Neural progenitor cell (in vitro differentiated cells): ENCODE measurements at places on chromosomes 2 and 18.

- DNase-seq, result no peak
Measured at GRCh38 chr2:216426166-216426777, 14.0 kb downstream of the SMARCAL1 start.

DNA sequence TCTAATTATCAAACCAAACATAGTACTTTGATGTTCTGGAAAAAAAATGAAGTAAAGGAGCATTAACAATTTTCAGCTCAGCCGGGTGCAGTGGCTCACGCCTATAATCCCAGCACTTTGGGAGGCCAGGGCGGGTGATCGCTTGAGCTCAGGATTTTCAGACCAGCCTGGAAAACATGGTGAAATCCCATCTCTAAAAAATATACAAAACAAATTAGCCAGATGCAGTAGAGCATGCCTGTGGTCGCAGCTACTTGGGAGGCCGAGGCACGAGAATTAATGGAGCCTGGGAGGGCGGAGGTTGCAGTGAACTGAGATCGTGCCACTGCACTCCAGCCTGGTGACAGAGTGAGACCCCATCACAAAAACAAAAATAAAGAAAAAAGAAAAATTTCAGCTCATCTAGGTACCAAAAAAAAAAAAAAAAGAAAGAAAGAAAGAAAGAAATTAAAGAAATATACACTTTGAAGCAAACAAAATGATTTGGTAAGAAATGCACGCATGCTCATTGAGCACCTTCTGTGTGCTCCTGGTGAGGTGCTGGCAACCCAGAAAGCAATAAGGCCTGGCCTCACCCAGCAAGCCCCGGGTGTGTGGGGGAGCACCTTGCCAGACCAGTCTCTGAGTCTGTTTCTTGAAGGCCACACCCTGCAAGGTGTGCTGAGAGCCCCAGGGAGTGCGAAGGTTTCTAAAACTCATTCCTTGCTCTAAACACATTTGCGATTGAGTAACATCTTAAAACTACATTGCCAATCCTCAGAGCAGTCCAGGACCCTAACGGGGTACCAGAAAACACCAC is 133.5 kb downstream of the TFCP2L1 start:
- DNase-seq, result no peak

DNA sequence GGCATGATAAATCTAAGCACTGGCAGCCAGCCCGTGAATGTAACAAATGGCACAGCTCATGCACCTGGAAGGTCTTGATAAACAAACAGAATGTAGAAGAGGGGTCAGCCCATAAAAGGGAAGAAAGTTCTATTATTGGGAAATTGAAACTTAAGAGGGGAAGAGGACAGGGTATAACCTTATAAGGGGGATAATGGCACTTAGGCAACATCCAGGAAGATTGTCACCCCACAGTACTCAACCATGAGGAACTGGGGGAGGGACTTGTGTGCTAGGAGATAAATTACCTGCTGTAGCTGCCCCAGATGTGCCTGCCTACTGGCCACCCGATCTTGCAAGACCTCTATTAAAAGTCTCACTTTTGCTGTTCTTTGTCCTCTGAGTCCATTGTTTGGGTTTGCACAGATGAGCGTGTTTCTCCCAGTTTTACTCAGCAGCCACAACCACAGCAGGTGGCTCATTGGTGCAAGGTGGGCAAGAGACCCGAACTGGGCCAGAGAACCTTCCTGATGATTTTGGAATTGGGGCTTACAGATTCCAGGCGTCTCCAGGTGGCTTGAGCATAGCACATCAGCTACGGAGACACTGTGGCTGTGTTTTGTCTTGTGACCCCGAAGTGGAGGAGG is 79.0 kb upstream of the TAF1B start:
- no peak for DNase-seq

DNA sequence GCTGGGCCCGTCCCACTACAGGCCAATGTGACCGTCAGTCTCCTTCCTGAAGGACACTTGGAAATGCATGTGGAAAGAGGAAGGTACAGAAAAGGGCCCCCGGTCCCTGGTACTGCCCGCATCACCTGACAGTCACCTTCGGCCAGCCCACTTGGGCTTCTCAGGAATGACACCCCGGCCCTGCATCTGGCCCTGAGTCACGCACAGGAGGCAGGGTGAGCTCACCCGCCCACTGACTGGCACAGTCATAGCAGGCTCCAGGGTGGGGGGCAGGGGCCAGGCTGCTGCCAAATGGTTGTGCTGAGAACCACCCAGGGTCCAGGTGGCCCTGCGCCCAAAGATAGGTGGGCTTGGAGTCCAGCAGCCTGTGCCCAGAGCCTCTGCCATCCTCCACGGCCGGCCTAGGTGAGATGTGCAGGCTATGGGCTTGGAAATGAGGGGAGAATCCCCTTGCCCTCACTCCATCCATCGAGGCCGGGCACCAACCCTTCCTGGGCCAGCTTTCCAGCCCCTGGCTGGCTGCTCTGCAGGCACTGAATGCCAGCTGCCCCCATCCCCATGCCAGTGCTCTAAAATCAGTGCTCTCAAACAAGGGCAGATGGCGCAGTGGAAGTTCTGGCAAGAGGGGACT is 14.1 kb downstream of the EMX1 start:
- no peak for DNase-seq

DNA sequence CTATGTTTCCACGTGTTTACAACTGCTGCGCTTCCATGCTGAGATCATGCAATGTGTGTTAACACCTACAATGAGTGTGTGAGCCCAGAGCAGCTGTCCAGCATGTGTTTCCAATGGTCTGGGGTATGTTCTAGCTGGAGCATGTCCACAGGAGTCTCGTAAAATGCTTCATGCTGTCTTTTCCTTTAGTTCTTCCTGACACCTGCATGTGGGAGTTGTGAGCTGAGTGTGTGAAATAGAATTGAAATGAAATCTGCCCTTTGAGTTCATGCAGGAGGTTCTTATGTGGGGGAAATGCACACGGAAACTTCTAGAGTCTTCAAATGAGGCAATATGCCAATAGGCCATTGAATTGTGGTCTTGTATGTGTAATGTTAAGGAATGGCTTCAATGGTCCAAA is 205.1 kb downstream of the RND3 start:
- no peak for DNase-seq

DNA sequence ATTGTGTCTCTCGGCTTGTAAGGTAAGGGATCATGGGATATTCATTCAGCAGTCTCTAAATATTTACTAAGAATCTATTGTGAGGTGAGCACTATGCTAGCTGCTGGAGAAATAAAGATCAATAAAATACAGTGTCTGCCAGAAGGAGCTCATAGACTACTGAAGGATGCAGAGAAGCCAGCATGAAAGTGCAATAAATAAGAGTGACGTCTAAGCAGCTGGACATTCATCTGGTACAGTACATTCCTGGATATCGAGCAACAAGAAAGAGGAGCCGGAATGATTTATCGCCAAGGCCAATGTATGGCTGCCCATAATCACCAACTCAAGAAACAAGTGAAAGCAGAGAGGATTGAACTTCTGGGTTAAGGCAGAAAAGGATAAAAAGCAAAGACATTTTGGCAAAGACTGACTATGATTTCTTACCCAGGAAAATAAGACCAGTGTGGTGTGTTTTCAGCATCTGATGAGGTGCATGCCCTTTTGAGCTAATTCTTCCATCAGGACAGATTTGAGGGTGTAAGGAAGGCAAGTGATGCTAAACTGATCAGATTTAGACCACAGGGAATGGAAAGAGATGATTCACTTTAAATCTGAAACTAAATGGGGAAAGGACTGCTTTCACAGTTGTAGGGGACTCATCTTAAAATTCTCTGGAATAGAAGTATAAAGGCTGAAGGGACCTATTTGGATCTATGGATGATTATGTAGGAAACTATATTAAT is 18.7 kb upstream of the LMAN1 start:
- DNase-seq, result no peak

GRCh38 chr2:55530539-55531081 is 11.1 kb downstream of the CFAP36 start:
- DNase-seq, result no peak

DNA sequence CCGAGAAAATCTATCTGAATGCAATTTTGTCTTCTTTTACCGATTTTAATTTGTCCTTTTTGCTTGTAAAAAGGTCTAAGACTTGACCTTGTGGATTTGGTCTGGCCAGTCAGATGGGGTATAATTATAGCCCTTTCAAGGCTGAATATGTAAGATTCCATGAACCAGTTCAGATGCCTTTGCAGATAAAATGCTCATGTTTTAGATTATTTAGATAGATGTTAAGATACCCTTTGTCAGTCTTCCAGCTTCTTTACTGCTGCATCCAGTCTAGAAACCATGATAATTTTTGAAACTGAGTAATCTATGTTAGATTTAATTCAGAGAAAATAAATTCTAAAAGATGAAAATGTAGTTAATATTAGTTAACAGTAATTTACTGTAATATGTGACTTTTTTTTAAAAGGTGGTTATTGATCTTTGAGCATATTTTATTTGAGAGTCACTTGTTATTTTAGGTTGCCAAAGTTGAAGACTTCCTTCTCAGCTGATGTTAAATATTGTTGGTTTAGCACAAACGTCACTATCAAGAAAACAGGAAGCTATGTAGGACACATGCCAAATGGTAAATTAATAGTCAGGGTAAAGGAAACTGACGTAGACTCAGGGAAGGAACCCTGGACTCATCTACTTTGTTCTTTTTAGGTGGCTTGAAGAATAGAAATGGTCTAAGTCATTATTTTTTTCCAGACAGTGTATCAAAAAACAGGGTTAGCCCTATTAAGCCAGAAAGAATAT is 29.8 kb downstream of the BABAM2 start:
- no peak for DNase-seq

- no peak for DNase-seq
Measured at GRCh38 chr2:85811180-85812093, 57.6 kb downstream of the ATOH8 start.

DNA sequence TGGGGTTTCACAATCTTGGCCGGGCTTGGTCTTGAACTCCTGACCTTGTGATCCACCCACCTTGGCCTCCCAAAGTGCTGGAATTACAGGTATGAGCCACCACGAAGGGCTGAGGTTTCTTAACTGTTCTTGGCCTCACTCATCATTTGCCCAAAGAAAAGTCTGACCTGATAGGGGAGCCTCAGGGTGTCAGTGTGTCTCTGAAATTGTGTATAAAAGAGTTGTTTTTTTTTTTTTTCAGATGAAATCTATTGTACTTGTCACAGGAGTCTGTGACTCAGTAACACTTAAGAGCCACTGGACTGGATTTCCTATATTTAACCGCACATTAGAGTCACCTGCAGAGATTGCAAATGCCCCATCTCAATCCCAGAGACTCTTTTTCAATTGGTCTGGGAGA is 16.9 kb downstream of the PMAIP1 start:
- no peak for DNase-seq

GRCh38 chr2:237514474-237515130 is 27.6 kb downstream of the MLPH start:
- DNase-seq, result no peak

DNA sequence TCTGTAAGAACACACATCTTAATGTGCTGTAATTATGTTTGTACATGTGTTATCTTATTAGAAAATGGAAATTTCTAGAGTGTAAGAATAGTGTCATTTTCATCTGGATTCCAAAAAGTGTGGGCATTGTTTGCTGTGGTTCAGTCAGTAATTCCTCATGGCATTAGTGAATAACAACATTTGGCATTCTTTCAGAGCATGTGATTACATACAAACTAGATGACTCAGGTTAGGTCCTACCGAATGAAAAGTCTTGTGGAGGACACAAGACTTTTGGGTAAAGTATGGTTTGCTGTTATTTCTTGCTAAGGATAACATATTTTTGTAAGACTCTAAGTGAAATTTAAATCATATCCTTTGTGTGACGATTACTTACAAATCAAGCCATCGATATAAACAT is 593.1 kb upstream of the NRXN1 start:
- no peak for DNase-seq

DNA sequence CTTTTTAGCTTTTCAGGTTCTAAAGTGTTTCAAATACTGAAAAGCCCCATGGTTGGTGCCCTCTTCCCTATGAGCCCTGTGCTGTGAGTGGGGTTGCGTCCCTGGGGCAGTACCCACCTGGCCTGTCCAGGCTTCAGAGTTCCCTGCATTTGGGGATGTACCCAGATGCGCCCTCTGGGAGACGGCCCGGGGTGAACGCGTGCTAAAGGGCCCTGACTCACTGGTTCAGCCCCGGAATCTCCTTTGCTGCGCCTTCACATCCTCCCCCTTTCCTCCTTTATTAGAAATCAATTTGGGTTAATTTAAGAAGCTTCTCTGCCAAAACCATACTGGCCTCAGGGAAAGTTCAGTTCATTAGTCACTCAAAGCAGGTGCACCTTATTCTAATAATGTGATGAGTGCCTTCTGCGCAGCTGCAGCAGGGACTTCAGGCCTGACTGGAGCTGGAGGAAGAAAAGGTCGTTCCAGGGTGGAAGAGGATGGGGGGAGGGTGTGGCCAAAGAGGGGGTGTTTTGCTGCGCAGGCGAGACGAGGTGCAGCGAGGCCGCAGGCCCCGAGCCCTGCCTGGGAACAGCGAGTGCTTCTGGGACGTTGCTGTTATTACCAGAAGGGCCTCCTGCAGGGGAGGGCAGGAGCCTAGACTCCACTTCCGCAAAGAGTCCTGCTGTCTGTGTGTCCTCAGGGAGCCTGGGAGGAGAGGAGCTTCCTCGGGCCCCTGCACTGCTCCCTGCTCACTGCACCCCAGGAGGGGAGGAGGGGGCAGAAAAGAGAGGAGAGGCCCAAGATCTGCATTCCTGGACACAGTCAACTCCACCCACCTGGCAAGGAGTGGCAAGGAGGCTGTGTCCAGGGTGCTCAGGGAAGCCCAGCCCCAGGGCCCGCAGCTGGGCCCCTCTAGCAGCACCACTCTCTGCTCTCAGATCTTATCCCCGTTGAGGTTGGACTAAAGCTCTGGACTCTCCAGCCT is 223.2 kb upstream of the PXDN start:
- DNase-seq, result no peak

GRCh38 chr2:225399504-225399903 is at the start of gene NYAP2:
Gene NYAP2 (plus strand): TSS chr2:225399710. CDS start chr2:225408881, 9,171 bp downstream.
- peak; percentile 16 for DNase-seq

DNA sequence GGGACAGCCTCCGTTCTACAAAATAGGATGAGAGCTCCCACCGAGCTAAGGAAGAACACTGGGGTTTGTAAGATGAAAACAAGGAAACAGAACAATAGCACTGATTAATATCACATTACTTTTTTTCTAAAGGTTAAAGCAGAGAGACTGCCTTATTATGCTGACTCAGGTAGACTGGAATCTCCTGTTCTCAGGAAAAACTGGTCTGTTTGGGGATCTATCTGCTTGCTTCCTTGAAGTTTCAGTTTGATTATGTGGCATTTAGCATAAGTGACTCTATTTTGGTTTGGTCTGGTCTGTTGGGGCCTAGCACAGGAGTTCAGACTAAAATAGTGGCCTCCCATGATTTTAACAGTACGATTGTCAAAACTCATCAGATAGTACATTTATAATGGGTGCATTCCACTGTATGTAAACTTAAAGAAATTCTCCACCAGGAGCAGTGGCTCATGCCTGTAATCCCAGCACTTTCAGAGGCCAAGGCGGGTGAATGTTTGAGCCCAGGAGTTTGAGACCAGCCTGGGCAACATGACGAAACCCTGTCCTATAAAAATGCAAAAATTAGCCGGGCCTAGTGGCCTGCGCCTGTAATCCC is 64.1 kb upstream of the NDUFV2 start:
- no peak for DNase-seq

DNA sequence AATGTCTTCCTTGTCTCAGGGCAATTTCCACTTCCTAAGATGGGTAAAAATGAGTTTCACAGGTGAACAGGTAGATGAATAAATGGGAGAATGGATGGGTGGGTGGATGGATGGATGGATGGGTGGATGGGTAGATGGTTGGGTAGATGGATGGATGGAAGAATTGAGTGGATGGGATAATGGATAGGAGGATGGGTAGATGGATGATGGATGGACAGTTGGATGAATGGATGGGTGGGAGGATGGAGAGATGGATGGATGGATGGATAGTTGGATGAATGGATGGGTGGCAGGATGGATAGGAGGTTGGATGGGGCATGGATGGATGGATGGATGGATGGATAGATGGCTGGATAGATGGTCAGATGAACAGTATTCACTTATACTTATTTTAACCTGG is 90.9 kb downstream of the LRRC30 start:
- no peak for DNase-seq
